ENCODE measurements at places on chromosomes 1 and 21. TPM values are rescaled to one million over a fixed set of nuclear protein-coding genes. Genes with fewer than 3 reads are reported as not detected.

- no peak for DNase-seq
Measured at GRCh38 chr1:39818482-39818881, 29.8 kb upstream of the BMP8B start.

GRCh38 chr1:110455151-110455550 lies 4.2 kb downstream of the PROK1 start:
- DNase-seq: no peak

DNA sequence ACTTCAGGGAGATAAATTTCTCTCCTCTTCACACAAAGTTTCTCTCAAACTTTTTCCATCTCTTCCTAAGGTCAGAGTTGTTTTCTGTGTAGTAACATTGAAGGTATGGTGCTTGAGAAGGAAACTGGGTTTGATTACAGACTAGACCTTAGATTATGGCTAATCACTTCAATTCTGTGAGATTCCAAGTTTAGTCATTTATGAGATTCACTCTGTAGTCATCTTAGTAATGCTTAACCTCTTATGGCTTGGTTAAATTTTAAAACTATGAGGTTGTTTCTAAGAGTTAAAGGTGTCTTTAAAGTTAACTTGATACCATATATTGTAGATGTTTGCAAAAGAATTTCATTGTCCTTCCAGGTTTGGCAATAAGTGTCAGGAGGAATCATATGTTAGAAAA lies 1092.2 kb downstream of the KCNT2 start:
- no peak for DNase-seq

GRCh38 chr1:153174624-153175023 lies 23.9 kb upstream of the SPRR2G start:
- no peak for DNase-seq

MR1 gene
- total RNA-seq: 18.3 TPM

CFAP126 gene
- total RNA-seq: not detected

CD1E gene
- total RNA-seq: not detected

All from T-cell (primary cell).